ENCODE measurements at places on chromosomes 1 and 21.

- DNase-seq: no peak
Observed at GRCh38 chr1:186813420-186813819, 15.3 kb upstream of the PLA2G4A start.

GRCh38 chr1:5821540-5822176 is 170.6 kb downstream of the NPHP4 start:
- DNase-seq: no peak

GRCh38 chr1:84702143-84702542 is 11.9 kb upstream of the SSX2IP start:
- no peak for DNase-seq

DNA sequence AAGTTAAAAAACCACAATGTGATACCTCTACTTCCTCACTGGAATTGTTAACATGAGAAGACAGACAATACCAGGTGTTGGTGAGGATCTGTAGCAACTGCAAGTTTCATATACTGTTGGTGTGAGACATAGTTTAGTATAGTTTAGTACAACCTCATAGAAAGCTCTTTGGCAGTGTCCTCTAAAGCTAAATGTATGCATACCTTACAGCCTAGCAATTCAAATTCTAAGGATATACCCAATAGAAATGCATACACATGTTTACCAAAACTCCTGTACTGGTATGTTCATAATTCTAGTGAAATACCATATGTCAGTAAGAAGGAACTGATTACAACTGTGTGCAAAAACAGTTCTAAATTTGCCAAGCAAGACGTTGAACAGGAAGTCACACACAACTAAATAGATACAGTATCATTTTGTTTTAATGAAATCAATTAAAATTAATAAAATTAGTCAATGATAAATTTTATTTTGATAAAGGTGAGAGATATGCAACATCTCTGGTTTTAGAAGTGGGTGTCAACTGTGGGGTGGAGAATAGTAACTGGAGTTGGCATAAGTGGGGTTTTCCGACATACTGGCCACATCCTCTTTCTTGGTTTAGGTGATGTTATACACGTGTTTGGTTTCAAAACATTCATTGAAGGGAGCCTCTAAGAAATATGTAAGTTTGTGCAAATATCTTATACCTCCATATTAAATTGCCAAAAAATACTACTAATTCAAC is 450.7 kb downstream of the PTPRC start:
- DNase-seq: no peak

- DNase-seq: no peak
Observed at GRCh38 chr1:73839922-73840321, 358.1 kb downstream of the LRRIQ3 start.

DNA sequence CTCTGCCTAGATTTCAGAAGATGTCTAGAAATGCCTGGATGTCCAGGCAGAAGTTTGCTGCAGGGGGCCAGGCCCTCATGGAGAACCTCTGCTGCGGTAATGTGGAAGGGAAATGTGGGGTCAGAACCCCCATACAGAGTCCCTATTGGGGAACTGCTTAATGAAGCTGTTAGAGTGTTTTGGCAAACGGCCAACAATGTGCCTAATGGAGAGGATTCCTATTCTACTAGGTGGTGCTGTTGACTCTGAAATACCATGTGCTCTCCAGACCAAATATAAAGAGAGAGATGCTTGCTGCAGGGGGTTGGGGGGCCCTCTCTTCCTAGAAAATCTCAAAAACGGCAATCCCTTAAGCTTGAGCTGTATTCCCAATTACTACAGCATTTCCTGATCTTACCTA is 57.1 kb upstream of the DR1 start:
- DNase-seq: no peak

DNA sequence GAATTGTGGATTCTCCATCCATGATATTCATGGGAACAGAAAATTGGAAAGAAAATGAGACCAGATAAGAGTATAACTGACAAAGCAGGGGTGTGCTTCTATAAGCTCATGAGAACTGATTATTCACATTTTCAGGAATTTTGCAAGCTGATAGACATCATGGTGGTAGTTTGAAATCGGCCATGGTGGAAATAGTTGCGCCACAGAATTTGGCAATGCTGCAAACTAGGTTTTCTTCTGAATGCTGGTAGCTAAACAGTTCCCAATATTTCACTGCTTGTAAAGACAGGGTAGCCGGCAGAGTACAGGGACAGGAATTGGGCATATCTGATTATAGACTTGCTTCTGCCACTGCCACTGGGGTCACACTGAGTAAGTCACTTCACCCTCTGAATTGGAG is 151.1 kb downstream of the PLXNA2 start:
- DNase-seq: no peak

DNA sequence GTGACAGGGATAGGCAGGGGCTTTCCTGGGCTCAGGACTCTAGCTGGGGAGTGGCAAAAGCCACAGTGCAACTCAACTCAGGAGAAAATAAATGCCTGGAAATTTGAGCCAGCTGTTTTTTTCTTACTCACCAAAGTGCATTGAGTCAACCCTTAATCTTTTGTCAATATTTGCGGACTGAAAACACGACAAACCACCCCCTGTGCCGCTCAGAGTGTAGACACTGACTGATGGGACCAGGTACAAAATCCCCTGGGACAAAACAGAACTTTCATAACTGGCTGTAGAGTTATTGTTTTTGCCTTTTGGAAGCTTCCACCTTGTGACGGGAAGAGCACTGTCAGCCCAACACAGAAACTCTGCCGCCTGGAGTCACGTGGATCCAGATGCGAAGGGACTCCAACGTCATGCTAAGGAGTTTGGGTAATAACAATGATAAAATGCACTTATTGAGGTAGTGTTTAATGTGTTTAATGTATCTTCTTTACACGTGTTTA is 164.6 kb downstream of the PLPP3 start:
- no peak for DNase-seq

DNA sequence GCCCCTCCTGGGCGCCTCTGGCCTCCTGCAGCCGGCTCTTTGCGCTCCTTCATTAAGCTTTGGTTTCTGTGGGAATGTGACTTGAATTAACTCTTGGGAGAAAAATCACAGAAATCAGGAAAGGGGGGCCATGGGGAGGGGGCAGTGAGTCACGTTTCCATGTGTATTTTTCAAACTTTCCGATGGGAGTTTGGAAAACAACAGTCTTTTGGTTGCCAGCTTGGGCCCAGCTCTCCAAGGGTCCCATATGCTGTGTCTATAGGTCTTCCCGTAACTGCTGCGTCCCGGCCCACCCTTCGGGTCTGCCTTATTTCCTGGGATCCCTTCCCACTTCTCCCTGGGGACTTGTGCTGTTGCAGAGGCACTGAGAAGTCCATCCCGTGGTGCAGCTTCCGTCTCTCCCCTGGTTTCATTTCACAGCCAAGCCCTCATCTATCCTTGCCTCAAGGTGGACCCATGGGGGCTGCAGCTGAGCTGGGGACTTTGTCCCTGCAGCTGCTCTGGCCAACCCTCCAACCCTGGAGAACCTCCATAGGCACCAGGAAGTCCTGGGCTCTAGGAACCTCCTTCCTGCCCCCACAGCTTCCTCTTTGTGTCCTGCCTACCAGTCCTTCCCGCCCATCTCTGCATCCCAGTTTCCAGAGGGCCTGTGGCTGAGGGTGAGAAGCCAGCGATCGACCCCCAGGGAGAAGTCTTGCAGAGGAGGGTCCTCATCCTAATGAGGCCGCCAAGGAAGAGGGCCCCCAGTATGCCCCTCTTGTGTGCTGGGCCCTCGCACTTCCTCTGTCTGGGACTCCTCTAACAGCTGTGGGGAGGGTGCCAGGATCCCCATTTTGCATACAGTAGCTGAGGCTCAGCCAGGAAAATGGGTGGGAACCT is 11.6 kb upstream of the LMNA start:
- DNase-seq: no peak

DNA sequence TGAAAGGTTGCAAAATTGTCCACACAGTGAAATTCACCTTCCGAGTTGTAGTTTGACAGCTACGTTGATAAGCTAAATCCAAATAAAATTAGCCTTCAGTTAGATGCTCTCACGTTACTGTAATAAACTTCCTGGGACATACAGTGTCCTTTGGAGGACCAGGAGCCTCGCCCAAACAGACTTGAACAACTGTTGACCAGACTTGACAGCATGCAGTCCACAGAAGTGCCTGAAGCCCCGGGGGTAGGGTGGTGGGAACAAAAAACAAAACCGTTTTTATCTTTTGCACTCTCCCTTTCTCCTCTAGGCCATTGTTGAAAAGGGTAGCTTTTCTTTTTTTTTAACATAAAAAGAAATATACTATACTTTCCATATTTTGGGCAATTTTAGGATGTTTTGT is 172.8 kb upstream of the SAMSN1 start:
- DNase-seq: no peak

GRCh38 chr1:93186667-93187066 is 6.1 kb downstream of the CCDC18 start:
- no peak for DNase-seq

GRCh38 chr1:36168514-36168913 is 12.6 kb downstream of the MAP7D1 start:
- no peak for DNase-seq

- DNase-seq: no peak
Observed at GRCh38 chr1:110520827-110521226, 1.9 kb upstream of the KCNA10 start.

DNA sequence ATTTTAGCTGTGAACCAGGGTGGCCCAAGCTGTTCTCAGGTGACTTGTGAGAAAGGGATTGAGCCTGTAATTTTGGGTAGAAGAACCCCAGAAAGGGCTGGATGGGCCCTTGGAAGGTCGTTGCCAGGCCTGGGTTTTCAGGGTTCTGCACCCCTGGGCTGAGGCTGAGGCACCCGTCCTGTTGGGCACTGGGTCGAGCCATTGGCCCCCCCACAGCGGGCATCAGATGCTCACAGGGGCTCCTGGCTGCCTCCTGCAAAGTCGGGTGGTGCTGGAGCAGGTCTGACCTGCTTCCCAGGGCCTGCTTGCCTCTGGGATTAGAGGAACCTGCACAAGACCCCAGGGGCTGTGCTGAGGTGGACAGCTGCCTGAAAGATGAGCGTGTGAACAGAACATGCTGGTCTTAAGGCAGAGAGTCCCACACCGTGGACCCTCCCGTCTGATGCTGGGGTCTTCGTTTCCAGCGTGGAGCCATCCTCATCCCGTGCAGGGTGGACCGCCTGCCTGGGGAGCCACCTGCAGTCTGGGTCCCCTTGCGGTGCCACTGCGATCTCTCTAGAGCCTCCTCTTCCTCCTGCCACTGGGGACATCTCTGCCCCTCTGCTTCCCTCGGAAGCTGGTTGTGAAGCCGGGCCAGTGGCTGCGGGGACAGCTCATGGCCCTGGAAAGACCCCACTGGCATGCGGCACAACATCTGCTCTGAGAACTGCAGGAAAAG is 1.7 kb upstream of the TRPM2 start:
- no peak for DNase-seq

DNA sequence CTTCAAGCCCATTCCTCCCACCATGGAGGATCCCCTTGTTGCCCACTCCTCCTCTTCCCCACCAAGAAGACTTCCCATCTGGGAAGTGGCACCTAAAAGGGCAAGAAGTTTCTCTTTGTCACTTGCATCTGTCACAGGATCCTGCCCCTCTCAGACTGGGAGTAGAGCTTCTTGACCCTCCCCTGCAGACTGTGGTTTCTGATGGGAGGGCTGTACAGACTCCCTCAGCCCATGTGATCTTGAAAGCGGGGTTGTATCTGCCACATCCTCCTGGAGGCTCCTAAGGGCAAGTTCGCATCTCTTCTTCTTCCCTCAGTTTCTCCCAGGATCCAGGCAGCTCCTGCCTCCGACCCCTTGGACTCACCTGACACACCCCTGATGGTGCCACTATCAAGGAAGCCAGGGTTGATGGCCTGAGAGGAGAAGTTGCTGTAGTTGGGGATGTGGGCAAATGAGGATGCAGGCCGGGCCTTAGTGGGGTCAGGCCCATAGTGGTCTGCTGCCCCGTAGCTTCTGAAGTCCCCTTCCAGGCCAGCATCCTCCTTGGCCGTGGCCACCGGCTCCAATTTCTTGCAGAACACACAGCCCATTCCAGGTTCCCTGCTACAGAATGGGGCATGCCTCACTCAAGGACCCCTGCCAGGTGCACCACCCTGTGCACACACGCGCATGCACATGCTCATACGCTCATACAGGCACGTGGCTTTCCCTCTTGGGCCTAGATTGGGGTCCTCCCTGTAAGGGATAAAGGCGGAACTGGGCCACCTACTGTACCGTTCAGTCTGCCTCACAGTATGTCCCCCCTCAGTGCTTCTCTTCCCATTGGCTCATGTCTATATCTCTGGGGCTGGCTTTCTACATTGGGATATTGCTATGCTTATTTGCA is 11.4 kb downstream of the FGR start:
- no peak for DNase-seq

DNA sequence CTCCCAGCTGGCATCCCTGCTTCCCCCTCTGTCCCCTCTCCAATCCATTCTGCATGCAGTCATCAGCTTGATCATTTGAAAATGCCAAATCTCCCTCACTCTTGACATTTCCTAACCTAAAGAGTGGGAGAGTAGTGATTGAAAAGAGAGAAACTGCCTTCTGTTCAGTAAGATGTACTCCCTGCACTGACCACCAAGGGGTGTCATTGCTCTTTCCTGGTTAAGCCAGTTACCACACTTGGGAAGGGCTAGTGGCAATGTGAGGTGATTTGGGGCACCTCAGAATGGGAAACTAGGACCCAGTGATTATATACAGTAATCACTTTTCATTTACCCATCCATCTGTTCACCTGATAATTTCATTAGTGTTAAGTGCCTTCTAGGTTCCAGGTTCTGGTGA is 6.9 kb upstream of the TMEM269 start:
- no peak for DNase-seq

DNA sequence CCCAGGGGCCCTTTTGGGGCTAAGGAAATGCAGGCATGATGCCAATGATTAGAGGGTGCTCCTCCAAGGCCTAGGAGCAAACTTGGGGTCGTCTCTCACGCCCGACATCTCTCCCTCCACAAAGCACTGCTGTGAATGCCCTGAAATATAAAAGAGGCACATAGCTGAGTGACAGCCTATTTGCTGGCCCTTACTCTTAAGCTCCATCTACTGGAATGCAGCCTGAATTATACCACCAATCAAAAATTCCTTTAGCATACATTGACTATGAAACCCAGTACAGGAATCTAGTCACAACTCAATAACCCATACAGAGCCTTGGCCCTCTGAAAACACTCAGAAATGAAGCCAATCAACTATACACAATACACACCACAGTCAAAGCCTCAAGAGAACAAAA is 105.5 kb downstream of the LRIG2 start:
- no peak for DNase-seq

DNA sequence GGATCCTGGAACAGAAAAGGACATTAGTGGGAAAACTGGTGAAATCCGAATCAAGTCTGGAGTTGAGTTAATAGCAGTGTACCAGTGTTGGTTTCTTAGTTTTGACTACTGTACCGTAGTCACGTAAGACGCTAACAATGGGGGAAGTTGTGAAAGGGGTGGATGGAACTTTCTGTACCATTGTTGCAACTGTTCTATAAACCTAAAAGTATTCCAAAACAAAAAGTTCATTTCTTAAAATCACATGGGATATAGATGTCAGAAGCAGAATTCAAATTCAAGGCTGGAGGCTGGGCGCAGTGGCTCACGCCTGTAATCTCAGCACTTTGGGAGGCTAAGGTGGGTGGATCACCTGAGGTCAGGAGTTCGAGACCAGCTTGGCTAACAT is 16.9 kb downstream of the ARHGEF19 start:
- DNase-seq: no peak
